ENCODE measurements at places on chromosomes 6 and 20.

DNA sequence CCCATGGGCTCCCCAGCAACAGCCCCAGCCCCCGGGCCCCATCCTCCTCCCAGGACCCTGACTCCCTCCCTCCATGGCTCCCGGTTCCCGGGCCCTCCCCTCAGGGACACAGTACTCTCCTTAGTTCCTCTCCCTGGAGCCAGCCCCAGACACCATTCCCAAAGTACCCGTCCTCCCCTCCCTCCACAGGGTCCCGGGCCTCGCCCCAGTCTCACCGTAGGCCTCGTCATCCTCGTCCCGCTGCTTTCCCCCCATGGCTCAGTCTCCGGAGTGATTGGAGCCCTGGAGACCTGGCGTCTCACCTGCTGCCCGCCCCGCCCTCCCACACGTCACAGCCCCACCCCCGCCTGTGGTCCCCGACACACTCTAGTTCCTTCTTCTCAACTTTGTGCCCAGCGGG is at the start of gene SLC44A4:
Gene SLC44A4 (minus strand): TSS at position 272 of the 400 bp plus-strand sequence. CDS start 17 bp downstream, at position 255.
- no peak for DNase-seq
- H3K27ac ChIP-seq: no peak within 1 kb of the TSS
- H3K4me1 ChIP-seq: no peaks in the 10 kb centered on the region
- H3K36me3 ChIP-seq: peaks cover 47% of the 10 kb centered on the region
- H3K27me3 ChIP-seq: no peaks in the 10 kb centered on the region

DNA sequence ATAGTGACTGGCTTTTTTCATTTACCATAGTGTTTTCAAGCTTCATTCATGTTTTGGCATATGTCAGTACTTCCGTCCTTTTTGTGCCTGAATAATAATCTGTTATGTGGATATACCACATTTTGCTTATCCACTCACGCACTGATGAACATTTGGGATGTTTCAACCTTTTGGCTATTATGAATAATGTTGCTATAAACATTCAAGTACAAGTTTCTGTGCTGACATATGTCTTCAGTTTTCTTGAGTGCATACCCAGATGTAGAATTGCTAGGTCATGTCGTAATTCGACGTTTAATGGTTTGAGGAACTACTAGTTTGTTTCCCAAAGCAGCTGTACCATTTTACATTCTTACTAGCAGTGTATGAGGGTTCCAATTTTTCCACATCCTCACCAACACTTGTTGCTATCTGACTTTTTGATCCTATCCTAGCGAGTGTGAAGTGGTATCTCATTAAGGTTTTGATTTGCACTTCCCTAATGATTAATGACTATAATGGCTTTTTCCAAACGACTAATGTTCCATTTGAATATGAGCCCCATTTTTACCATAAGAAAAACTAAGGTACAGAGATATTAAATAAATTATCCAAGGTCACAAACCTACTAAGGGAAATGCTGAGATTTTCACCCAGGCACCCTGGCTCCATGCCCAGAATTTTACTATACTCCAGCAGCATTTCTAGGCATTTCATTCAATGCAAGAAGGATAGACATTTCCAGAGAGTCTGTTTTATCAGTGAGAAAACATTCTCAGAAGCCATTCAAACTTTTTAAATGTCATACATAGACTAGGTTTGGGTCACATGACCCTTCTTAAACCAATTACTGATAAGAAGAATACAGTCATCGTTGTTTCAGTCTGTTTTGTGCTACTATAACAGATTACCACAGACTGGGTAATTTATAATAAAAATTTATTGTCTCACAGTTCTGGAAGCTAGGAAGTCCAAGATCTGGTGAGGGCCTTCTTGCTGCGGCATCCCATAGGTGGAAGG is 71.1 kb upstream of the RUNX2 start:
- peaks cover 7% of the 10 kb centered on the region for H3K36me3 ChIP-seq
- no peak for DNase-seq

GRCh38 chr20:4040283-4041179 is 25.2 kb upstream of the RNF24 start:
- peaks cover 21% of the 10 kb centered on the region for H3K4me1 ChIP-seq
- no peak overlapping the region for H3K27ac ChIP-seq
- no peak for DNase-seq
- no peaks in the 10 kb centered on the region for H3K36me3 ChIP-seq
- no peak overlapping the region for H3K4me3 ChIP-seq

GRCh38 chr6:455835-456234 is 64.3 kb downstream of the IRF4 start:
- DNase-seq: no peak
- no peaks in the 10 kb centered on the region for H3K27me3 ChIP-seq
- H3K36me3 ChIP-seq: no peaks in the 10 kb centered on the region
- H3K27ac ChIP-seq: no peak overlapping the region

- peak; percentile 37 for DNase-seq
- H3K4me3 ChIP-seq: peak overlapping the region; percentile 33
- no peaks in the 10 kb centered on the region for H3K27me3 ChIP-seq
- peaks cover 65% of the 10 kb centered on the region for H3K4me1 ChIP-seq
- H3K36me3 ChIP-seq: peaks cover 3% of the 10 kb centered on the region
These were observed 341.6 kb downstream of the NRN1 start for GRCh38 chr6:5665173-5665572.
